NCI-H2171 treated with DMSO at 0.1 percent for 48 hours (cell line): ENCODE measurements at places on chromosomes 11 and 22.

DNA sequence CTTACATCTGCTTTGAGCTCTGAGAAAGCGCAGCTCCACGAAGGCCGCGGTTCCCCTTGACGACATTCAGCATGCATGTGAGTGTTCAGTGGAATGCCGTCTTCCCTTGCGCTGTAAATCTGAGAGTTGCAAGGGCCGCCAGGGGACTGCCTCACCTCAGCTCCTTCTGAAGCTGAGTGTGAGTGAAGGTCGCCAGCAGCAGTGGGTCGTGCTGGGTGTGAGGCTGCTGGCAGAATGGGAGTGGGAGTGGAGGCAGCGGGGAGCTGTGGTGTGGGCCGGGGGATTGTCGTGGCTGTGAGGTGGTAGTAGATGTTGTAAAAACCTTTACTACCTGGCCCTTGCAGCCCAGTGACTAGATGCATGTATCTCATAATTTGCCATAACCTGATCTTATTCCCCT is 65.2 kb downstream of the PPP6R2 start:
- no peak for DNase-seq

- no peak for DNase-seq
These were observed 5.5 kb upstream of the NEAT1 start for GRCh38 chr11:65416841-65417701.

DNA sequence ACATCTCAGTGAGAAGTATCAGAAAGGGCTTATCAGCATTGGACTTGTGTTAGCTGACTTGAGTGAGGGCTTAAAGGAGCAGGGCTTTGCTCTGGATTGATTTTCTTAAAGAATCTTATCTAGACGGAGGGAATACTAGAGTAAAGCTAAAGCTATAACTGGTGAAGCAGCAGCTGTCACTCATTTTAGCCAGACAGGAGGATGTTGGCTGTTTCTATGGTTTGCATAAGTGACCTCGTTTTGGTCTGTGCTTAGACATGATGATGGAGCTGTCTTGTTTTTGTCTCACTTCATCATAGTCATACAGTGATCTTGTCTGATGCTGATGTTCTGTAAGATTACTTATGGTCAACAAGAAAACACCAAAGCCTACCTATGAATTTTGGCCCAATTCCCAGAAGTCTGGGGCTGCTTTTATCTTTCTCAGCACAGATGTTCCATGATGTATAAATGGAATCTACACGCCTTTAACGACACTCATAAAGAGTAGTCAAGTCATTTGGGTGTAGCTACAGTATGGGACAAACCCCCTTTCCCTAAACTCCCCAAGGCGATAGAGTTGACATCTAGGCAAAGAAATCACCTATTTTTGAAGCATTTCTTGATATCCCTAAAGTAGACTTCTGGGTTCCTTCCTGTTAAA is 77.5 kb upstream of the UCP3 start:
- DNase-seq = peak; percentile 7

DNA sequence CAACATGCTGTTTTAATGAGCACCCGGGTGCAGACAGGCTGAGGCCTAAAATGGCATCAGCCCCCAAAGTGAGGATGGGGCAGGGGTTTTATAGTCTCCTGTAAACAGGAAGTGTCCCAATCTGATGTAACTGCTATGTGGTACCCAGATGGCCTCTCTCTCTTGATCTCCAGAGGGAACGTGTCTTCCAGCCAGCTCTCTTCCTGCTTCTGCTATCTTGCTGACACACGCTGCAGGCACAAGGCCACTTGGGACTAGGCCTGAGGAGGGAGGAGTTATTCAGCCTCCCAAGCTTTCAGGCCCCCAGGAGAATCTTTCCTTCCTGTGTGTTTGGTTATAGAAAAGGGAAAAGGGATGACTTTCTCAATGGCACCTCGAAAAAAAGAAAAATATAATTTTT is 11.4 kb upstream of the VSTM5 start:
- no peak for DNase-seq

DNA sequence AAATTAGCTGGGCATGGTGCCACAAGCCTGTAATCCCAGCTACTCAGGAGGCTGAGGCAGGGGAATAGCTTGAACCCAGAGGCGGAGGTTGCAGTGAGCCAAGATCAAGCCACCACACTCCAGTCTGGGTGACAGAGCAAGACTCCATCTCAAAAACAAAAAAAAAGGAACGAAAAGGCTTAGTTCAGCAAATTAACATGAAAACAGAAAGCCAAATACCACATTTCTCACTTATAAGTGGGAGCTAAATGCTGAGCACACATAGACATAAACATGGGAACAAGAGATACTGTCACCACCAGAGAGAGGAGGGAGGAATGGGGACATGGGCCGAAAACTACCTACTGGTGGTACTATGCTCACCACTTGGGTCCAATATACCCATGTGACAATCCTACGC is 38.6 kb downstream of the SCGB1A1 start:
- peak; percentile 6 for DNase-seq

GRCh38 chr11:8341996-8342395 is 78.3 kb upstream of the LMO1 start:
- DNase-seq = no peak

GRCh38 chr11:90220391-90220790 is 2.5 kb downstream of the CHORDC1 start:
- no peak for DNase-seq

DNA sequence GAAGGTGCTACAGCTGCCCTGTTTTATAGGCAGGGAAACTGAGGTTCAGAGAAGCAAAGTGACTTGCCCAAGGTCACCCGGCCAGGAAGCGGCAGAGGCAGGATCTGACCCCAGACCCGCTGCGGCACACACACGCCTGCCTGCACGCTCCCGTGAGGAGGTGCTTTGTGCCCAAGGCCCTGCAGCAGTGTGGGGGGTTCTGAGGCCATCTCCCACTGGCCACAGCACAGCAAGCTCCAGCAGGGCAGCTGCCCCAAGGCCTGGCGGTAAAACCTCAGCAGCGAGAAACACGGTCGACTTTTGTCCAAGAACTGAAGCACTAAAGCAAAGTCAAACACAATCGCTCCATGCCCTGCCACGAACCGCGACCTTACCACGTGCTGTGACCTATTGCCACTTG is 42.7 kb downstream of the CDKN1C start:
- no peak for DNase-seq
